ENCODE measurements at places on chromosomes 4 and X.

- DNase-seq = no peak
These were observed 3.5 kb downstream of the GNRHR start for GRCh38 chr4:67750691-67751090.

DNA sequence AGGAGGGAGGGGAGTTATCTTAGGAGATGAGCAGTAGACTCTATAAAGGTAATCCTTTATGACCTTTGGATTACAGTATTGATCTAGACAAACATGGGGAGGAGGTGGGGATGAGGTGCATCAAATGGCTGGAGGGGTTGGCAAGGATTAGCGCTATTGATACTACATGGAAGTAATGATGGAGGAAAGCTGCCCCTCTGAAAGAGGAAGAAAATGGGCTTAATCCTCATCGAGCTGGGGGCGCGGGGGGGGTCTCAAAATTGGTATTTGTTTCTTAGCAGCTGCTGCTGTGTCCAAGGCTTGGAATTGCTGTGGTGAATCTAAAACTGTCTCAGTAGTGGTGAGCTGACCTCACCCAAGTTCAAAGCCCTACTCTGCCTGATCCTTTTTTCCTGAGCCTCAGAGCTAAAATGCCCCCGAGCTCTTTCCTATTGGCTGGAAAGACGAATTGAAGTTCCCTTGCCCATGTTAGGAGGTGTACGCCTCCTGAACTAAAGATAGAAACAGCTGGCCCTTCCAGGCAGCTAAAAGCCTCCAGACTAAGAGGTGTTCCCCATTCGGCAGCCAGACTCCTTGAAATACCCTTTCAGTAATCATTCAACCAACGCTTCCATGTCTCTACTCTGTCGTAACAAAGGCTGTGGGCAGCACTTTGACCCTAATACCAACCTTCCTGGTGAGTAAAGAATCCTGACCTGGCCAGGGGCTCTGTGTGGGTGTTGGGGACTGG is at the start of gene ITGB1BP2:
ITGB1BP2 (plus strand) TSS at position 556 of the 730 bp plus-strand sequence; CDS start at position 613, 57 bp downstream.
- DNase-seq = no peak

- no peak for DNase-seq
These were observed 580.6 kb downstream of the INPP4B start for GRCh38 chr4:142265536-142265935.

DNA sequence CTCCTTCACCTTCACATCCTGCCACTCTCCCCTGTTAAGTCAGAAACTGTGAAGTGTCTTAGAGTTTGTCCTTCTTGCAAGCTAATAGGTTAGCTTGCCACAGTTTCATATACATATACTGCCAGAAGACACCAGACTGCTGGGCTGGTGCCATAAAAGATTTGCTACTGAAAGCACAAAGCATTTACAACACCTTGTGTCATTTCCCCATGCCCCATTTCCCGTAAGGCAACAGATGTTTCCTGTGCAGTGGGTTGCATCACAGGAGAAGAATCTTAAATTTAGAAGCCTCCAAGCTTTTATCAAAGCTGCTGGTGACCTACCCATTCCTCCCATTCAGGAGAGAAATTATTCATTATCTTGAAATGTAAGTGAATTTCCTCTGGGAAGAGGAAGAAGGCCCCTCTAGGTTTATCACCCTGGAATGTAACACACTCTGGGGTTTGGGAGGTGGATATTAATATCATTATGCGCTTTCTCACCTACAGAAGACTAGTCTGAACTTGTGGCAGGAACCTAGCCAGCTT is 34.5 kb upstream of the RAB33B start:
- peak; percentile 26 for DNase-seq

GRCh38 chrX:132818638-132819037 is 139.8 kb downstream of the HS6ST2 start:
- DNase-seq = no peak

DNA sequence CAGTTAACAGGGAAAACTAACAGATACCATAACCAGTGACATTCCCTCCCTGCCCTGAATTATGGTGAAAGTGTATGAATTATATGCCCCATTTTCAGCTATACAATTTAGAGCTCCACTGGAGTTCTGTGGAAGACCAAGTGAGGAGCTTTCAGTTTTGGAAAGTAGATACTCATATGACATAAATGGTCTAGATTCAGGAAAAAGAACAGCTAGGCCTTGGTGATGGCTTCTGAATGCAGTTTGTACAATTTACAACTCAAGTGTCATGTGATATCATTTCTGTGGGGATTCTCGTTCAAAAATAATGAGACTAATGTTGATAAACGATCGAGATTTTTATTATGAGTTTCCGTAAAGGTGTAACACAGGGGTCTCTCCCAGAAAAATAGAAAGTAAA is 8.2 kb upstream of the SEC24B start:
- no peak for DNase-seq

All from CD4-positive, alpha-beta T cell treated with Interleukin-21 for 1 hour (primary cell).